Activated effector memory CD4-positive, alpha-beta T cell treated with Interleukin-2 at 50 U/mL for 16 hours (primary cell): ENCODE measurements at places on chromosomes 11 and 22.

GRCh38 chr11:66676282-66676919, 1.3 kb downstream of the RBM4B start:
- no peak for DNase-seq

DNA sequence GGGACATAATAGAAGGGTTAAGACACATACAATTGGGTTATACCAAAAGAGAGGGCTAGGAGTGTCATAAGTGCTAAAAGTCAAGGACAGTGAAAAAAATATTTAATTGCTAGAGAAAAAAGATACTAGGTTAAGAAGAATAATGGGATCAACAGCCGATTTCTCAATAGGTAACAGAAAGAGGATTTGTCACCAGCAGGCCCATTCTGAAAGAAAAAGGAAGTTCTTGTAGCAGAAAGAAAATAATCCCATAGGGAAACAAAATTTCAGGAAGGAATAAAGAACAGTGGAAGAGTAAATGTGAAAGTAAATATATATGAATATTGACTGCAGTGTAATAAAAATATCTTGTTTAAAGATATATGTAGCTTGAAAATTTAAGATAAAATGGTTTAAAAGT, 43.3 kb upstream of the ADORA2A start:
- DNase-seq, result no peak

- DNase-seq, result no peak
Measured at GRCh38 chr11:69578167-69578566, 62.8 kb upstream of the CCND1 start.

DNA sequence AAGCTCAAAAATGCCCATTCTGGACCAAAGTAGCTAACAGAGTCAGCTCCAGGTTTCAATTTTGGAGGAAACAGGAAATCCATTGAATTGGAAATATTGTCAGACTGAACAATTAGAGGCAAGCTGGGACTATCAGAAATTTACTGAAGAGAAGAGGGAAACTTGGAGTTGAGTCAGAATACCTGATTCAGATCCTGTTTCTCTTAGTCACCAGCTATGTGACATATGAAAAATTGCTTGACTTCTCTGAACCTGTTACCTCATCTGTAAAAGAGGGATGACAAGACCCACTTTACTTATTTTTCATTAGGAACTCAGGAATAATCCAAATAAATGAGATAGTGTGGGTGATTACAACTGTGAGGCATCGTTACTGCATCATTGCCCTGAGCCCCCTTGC, 148.9 kb upstream of the CADM1 start:
- DNase-seq, result no peak

DNA sequence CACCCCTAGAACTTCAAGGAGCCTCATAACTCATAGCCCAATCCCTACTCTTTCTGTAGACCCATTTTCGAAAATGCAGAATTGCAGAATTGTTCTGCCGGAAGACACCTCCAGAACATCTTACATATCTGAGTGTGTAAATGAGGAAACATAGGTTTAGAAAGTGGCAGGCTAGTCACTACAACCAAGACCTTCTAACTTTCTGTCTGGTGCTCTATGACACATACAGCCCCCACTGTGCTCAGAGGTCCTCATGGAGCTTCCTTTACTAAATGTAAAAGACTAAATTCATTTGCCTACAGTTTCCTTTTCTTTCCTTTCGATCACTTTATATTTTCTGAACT, 132.1 kb upstream of the DDI1 start:
- no peak for DNase-seq

DNA sequence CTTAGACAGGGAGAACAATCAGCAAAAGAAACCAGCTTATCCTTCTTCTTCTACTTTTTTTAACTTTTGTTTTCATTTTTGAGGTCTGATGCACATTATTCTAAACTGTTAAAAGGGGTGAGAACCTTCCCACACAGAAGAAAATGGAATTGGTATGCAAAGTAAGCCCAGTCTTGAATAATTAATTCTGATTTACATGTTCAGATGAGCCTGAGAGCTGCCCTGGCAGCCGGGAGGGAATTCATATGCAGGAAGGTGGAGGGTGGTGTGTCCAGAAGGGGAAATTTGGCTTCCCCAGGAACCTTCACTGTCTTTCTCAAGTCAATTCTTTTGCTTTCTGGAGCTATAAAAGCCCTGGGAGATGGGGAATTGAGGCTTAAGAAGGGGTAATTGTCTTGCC, 181.0 kb downstream of the INSC start:
- DNase-seq, result no peak

DNA sequence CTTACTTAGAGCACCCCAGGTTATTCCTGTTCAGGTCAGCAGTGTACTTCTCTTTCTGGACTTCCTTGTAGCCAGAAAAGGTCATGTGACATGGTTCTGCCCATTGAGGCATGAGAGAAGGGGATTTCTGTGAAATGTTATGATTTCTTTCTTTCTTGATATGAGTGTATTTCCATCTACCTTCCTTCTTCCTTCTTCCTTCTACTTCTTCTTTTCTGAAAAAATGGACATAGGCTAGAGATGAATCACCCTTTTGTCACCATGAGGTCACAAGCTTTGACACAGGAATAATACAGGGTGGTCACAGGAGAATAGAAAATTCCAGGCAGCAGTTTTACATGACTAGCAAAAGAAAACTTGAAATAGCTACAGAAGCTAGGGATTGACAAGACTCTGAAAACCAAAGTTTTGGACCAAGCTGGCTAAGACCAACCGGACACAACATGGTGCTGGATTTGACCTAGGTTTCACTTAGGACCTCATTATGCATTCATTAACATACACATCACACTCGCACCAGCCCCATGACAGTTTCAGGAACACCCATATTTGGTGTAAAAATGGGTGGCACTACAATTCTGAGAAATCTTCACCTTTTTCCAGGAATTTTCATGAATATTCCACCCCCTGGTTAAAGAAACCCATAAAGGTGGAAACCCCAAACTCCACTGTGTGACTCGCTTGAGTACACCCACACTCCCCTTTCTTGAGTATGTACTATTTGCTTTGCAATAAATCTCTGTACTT, 21.2 kb upstream of the MAP6 start:
- no peak for DNase-seq

GRCh38 chr11:126927623-126928022, 72.9 kb downstream of the KIRREL3 start:
- no peak for DNase-seq

DNA sequence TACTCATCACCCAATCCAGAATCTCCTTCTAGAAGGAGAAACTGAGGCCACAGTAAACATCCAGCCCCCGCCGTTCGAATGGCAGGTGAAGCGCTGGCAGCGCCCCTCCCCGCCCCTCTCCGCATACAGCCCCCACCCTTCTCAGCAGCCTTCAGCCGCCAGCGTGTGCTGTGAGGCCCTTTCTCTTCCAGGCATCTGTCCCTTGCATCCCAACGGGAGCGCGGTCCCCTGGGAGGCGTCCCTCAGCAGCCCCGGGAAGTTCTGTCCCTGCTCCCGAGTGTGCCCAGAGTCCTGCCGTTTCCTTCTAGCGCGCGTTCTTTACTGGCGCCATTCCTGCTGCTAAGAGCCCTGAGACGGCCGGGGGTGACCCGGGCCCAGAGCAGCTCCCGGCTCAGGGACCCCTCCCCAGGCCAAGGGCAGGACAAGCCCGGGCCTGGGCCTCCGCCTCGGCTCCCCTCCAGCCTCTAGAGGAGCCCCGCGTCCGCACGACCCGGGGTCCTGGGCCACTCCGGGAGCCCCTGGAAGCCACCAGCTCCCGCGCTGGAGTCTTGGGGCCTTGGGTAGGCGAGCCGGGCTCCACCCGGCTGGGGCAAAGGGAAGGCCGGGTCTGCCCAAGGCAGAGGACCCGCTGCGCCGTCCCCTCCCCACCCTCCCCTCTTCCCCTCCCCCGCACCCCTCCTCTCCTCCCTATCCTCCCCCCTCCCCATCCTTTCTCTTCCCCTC, 450.4 kb downstream of the OPCML start:
- no peak for DNase-seq

DNA sequence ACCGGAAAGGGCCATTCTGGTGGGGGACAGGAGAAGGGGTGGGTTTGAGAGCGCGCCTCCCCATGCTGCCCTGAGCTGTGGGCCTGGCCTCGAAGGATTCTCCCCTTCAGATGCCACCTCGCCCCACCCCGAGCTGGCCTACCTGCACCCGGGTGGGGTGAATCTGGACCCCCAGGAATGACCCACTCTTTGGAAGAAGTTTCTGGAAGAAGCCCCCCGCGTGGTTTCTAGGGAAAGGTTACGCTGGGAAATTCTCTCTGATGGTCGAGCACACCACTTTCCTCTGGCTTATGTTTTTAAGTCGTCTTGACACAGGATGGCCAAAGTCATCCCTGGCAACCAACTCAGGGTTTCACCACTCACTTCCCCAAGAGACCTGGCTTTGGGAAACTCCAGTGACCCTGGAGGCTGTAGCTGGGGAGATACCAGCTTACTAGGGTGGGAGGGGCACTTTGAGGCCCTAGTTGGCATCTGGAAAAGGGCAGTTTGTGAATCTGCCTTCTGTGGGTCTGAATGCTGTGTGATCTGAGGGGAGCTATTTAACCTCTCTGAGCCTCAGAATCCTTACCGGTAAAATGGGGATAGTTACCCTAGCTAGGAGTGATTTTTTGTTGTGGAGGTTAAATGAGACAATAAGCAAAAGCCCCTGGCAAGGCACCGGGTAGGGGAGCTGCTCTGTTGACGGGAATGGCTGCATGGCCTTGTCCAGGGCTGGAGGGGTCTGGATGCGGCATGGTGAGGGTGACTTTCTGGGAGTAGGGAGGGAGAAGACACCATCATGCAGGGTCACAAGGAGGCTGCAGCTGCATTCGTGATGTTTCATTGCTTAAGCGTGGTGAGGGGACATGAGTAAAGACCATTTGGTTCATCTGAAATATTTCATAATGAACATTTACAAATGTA, 45.3 kb upstream of the ACCSL start:
- DNase-seq, result no peak

DNA sequence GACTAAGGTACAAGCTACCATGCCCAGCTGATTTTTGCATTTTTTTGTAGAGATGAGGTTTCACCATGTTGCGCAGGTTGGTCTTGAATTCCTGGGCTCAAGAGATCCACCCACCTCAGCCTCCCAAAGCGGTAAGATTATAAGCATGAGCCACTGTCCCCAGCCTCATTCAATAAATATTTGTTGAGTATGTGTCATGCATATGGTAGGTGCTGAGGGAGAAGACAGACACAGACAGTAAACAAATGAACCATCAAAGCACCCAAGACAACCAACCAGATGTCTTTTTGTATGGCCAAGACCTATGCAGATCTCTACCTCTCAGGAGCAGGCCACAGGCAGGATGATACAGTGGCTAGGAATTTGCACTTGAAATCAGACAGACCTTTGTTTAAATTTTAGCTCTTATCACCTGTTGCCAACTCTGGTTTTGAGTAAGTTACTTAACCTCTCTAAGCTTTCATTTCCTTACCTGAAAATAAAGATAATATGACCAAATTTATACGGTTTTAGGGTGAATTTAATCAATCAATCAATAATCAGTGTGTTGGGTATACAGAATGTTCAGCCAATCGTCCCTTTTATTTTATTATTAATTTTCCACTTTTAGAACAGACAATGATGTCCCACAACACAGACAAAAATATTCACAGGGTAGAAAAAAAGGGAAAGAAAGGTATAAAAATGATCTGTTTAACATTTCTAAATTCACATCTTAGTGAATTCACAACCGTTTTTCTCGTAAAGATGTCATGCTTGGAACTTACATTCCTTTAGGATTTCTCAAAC, 128.2 kb downstream of the SGSM3 start:
- no peak for DNase-seq

DNA sequence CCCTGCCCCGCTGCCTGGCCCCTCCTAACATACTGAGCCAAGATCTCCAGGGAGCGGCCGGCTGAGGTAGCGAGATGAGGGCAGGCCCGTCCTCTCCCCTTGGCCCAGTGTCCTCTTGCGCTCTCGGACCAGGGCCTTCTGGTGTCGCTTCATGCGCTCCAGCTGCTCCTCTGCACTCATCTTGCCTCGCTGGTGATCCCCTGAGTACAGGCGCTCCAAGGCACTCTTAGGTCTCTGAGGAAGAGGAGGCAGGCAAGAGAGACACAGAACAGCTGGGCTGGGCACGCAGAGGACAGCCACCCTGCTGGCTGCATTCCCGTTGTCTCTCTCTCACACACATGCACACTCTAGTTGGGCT, 50.6 kb downstream of the C11orf58 start:
- no peak for DNase-seq

- no peak for DNase-seq
Measured at GRCh38 chr22:19466848-19467752, 11.9 kb downstream of the UFD1 start.

- no peak for DNase-seq
Measured at GRCh38 chr11:28528217-28528616, 420.0 kb downstream of the METTL15 start.

GRCh38 chr11:115710426-115710825, 206.2 kb upstream of the CADM1 start:
- DNase-seq, result no peak

DNA sequence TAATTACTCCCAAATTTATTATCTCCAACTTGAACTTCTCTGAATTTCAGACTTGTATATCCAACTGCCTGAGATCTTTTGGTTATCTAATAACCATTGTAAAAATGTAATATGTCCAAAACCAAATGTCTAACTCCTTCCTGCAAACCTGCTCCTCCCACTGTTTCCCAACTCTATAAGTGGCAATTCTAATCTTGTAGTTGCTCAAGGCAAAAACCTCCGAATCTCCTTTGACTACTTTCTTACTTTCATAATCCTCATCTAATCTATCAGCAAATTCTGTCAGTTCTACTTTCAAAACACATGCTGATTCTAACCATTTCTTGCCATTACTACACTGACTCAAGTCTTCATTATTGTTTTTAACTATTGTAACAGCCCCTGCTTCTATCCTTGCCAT, 55.7 kb downstream of the FAM168A start:
- DNase-seq, result no peak

DNA sequence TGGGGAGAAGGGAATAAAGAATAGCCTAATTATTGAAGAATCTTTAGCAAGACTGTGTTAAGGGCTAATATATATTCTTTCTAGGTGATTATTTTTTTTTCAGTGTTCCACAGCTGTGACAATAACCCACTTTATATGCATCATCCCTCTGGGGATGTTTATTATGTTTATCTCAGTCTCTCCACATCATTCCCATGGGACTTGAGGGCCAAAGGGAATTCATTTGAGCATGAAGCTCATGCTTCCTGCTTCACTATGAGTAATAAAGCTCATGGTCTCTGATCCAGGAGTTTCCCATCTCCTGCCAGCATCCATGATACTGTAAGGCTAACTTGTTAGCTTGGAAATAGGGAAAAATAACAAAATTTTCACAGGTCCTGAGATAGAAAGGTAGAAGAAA, 1888.4 kb downstream of the LRRC4C start:
- no peak for DNase-seq
